Hematopoietic multipotent progenitor cell treated with erythropoietin and hydrocortisone succinate and interleukin-3 and kit ligand, for 15 days (in vitro differentiated cells): ENCODE measurements at places on chromosomes 16 and 17.

DNA sequence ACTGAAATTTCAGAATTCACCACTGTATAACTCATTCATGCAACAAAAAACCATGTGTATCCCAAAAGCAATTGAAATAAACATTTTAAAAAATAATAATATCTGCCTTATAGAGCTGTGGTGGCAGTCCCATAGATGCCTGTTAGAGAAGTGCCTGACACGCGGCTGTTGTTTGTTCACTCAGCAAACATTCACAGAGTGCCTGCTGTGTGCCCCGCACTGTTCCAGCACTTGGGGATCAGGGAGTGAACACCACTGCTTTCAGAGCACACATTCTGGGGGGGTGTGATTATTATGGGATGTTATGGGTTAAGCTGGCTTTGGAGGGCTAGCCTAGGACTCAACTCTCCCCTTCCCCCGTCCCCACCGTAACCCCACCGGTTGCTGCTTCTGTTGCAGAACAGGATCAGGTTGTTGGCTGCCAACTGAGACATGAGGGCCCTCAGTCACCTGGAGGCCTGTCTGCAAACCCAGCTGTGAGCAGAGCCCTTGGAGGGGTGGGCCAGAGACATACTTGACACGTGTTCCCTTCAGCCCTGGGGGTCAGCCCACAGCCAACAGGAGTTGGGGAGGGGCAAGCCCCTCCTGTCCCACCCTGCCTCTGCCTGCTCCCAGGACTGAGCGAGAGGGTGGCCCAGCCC is 103.3 kb upstream of the CIBAR2 start:
- DNase-seq = no peak

DNA sequence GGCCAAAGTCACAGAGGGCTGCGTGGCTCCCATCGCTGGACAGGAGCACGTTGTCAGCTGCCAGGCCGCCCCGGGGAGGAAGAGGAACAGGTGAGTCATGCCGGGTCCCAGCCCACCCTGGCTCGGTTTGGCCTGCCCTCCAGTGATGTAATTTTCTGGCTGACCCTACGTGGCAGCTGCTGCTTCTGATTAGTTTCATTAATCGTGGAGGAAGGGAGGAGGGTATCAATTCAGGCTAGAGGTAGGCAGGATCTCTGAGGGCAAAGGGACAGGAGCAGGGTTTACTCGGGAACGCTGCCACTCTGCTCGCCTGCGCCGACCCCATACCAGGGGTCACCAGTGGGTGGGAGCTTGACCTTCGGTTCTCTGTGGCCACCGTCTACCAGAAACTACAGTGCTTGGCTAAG is 11.7 kb upstream of the SPATA32 start:
- DNase-seq = no peak

GRCh38 chr16:9040800-9041412 is 50.5 kb upstream of the HAPSTR1 start:
- no peak for DNase-seq

GRCh38 chr17:43880420-43880991 is 26.8 kb downstream of the MPP2 start:
- peak; percentile 50 for DNase-seq

DNA sequence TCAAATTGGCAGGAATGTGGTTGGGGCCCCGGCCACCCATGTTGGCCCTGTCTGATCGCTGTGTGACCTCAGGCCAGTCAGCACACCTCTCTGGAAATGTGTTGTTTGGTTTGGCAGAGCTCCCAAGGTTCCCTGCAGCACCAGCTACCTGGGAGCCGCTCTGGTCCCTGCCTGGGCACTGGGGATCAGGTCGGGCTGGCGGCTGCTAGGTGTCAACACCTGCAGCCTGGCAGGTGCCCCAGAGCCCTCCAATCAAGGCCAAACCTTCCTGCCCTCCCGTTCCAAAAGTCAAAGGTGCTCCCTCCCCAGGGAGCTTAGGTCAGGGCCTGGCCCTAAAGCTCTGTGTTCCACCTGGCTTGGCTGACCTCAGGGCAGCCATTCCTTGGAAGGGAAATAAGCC is 55.9 kb downstream of the ZDHHC7 start:
- DNase-seq = no peak

GRCh38 chr17:34226011-34226743 is 28.9 kb upstream of the CCL2 start:
- DNase-seq = no peak
